Cardiac muscle cell (in vitro differentiated cells and primary cell): ENCODE measurements at places on chromosomes 12 and 14.
A peak's percentile ranks its signal among the peaks of the same experiment; 100 is the strongest.

- H3K4me3 ChIP-seq, result peak overlapping the region; percentile 22
- no peaks in the 10 kb centered on the region for H3K36me3 ChIP-seq
- no peak overlapping the region for H3K27ac ChIP-seq
- DNase-seq, result no peak
Observed at GRCh38 chr12:62434494-62435302, 31.9 kb upstream of the MON2 start.

DNA sequence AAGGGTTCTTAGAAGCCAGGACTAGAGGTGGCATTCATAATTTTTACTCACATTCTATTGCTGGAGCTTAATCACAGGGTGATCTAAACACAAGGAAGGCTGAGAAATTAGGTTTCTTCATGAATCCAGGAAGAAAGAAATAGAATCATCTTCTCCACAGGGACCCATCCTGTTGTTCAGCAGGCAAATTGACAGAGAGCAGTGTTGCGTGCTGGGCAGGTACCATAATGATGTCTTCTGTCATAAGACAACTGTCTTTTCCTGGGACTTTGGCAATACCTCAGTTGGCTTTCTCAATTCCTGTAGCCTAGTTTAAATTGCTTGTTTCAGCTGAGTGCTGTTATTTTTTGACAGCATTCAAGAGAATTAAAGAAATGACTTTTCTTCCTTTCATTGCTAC, 468.0 kb upstream of the SYT1 start:
- no peak for DNase-seq
- no peaks in the 10 kb centered on the region for H3K27me3 ChIP-seq
- no peaks in the 10 kb centered on the region for H3K4me1 ChIP-seq
- H3K4me3 ChIP-seq, result no peak overlapping the region
- H3K36me3 ChIP-seq, result no peaks in the 10 kb centered on the region
- H3K27ac ChIP-seq, result no peak overlapping the region

GRCh38 chr12:111445726-111446581, 40.2 kb downstream of the SH2B3 start:
- peaks cover 18% of the 10 kb centered on the region for H3K36me3 ChIP-seq
- peaks cover 17% of the 10 kb centered on the region for H3K4me1 ChIP-seq
- H3K27ac ChIP-seq, result peak overlapping the region; percentile 81
- no peak overlapping the region for H3K4me3 ChIP-seq
- H3K27me3 ChIP-seq, result no peaks in the 10 kb centered on the region

GRCh38 chr12:102426599-102427542, 53.5 kb downstream of the IGF1 start:
- no peak overlapping the region for H3K4me3 ChIP-seq
- no peaks in the 10 kb centered on the region for H3K36me3 ChIP-seq
- no peaks in the 10 kb centered on the region for H3K4me1 ChIP-seq
- H3K27ac ChIP-seq, result no peak overlapping the region

- no peaks in the 10 kb centered on the region for H3K36me3 ChIP-seq
- H3K27ac ChIP-seq, result no peak overlapping the region
- no peak for DNase-seq
- no peak overlapping the region for H3K4me3 ChIP-seq
Observed at GRCh38 chr12:31752450-31752849, 23.6 kb upstream of the AMN1 start.

GRCh38 chr12:19058235-19059021, 71.1 kb upstream of the PLEKHA5 start:
- peak; percentile 59 for DNase-seq
- no peak overlapping the region for H3K27ac ChIP-seq
- H3K27me3 ChIP-seq, result no peaks in the 10 kb centered on the region
- no peaks in the 10 kb centered on the region for H3K36me3 ChIP-seq

- no peaks in the 10 kb centered on the region for H3K36me3 ChIP-seq
- no peak overlapping the region for H3K27ac ChIP-seq
- no peak overlapping the region for H3K4me3 ChIP-seq
Observed at GRCh38 chr14:68813318-68813838, 20.5 kb upstream of the ZFP36L1 start.

DNA sequence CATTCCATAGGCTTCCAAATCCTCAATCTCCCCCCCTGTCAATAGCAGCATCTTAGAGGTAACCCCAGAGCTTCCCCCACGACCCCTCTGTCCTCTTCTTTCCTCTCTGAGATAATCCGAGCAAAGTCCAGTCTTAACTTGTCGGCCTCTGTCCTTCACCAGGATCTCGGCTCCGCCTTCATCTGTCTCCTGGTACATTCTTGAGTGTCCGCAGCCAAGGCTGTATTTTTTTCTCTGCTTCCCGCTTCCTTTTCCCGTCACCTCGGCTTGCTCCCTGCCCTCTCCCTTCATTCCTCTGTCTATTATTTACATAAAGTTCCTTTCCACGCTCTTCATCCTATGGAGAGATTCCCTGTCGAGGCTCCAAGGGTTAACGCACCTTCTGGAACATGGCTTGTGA, 153.9 kb upstream of the GSC start:
- H3K4me1 ChIP-seq, result no peaks in the 10 kb centered on the region
- H3K36me3 ChIP-seq, result no peaks in the 10 kb centered on the region
- DNase-seq, result no peak
- H3K27ac ChIP-seq, result no peak overlapping the region

GRCh38 chr12:87001102-87001501, 744.9 kb upstream of the MGAT4C start:
- no peaks in the 10 kb centered on the region for H3K36me3 ChIP-seq
- H3K27ac ChIP-seq, result no peak overlapping the region
- no peaks in the 10 kb centered on the region for H3K4me1 ChIP-seq
- H3K27me3 ChIP-seq, result no peaks in the 10 kb centered on the region
- H3K4me3 ChIP-seq, result no peak overlapping the region
- no peak for DNase-seq

DNA sequence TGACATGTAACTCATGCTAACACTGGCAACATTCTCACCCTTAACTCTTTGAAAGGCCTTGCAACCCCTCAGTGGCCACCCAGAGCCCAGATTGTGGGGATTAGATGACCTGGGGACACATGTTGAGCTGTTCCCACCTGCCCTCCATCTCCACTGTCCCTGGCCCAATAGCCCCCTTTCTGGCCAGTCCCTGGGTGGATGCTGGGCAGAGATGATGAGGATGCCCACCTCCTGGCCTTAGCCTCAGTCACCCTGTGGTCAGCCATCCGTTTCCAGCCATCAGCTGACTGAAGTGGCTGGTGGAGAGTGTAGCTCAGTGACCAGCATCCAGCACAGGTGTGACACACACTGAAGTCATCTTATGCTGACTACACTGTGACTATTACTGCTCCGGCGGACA, 4.7 kb downstream of the ANHX start:
- DNase-seq, result no peak
- H3K27me3 ChIP-seq, result no peaks in the 10 kb centered on the region
- H3K4me1 ChIP-seq, result no peaks in the 10 kb centered on the region
- no peak overlapping the region for H3K4me3 ChIP-seq

GRCh38 chr14:33836203-33836899, 114.5 kb downstream of the EGLN3 start:
- no peak overlapping the region for H3K4me3 ChIP-seq
- no peaks in the 10 kb centered on the region for H3K4me1 ChIP-seq
- no peak overlapping the region for H3K27ac ChIP-seq
- DNase-seq, result no peak
- H3K27me3 ChIP-seq, result no peaks in the 10 kb centered on the region

GRCh38 chr12:27429606-27430005, 16.9 kb upstream of the SMCO2 start:
- no peaks in the 10 kb centered on the region for H3K27me3 ChIP-seq
- no peak overlapping the region for H3K27ac ChIP-seq
- H3K4me1 ChIP-seq, result no peaks in the 10 kb centered on the region
- DNase-seq, result peak; percentile 21
- H3K36me3 ChIP-seq, result no peaks in the 10 kb centered on the region

GRCh38 chr14:96380735-96381134, 11.2 kb upstream of the AK7 start:
- DNase-seq, result no peak
- H3K36me3 ChIP-seq, result peaks cover 24% of the 10 kb centered on the region
- H3K27me3 ChIP-seq, result no peaks in the 10 kb centered on the region
- H3K4me3 ChIP-seq, result no peak overlapping the region

- no peak overlapping the region for H3K27ac ChIP-seq
- no peaks in the 10 kb centered on the region for H3K36me3 ChIP-seq
- DNase-seq, result peak; percentile 33
- H3K4me1 ChIP-seq, result no peaks in the 10 kb centered on the region
- no peak overlapping the region for H3K4me3 ChIP-seq
Observed at GRCh38 chr12:123801573-123802178, 39.6 kb downstream of the DNAH10 start.
